ENCODE measurements at places on chromosomes 12 and 14.

DNA sequence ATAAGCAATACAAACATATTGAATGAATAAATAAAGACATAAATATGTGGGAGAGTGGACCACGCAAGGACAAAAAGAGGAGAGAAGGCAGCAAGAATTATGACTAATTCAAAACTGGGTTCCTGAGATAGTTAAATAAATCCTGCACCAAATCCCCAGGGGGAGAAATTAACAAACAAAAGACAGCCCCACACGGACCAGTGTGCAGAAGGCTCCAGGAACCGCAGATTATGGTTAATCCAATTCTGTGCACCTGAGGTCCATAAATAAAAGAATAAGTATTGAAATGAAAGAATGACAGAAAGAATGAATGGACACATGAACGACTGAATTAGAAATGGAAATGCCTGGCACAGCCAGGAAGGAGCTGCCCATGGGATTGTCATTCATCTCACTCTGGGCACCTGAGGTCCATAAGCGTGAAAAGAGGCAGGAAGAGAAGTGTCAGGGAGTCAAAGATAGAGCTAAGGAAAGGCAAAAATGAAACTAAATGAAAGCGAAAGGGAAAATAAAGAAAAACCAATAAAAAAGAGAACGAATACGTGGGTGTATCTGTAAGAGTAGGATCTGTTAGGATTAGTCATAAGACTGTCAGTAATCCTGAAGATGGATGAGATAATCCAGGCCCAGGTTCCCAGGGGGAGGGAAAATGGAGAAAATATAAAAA lies 23.3 kb downstream of the MEG3 start:
- DNase-seq, result peak; percentile 41

DNA sequence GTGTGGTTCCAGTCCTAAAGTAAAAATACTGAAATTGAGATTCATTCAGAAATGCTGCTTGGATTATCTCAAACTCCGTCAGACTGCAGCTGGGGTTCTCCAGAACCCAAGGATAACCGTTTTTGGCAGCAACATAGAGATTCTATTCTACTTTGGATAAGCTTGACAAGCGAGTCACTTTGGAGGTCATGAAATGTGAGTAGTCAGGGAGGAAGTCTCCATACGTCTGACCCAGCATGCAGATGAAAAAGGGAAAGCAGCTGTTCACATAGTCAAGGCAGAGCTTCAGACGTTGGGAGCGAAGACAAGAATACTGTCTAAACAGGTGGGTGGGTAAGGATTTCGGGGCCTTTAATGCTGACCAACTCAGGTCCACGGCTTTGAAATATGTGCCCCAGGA lies 14.9 kb upstream of the HSP90B1 start:
- no peak for DNase-seq

- no peak for DNase-seq
Observed at GRCh38 chr12:61536525-61536924, 723.7 kb upstream of the USP15 start.

GRCh38 chr12:11986165-11986564 lies 84.6 kb upstream of the BCL2L14 start:
- no peak for DNase-seq

- no peak for DNase-seq
Observed at GRCh38 chr14:104096751-104097700, 11.5 kb downstream of the ASPG start.

- peak; percentile 0 for DNase-seq
Observed at GRCh38 chr14:25887251-25887878, 710.5 kb downstream of the NOVA1 start.

DNA sequence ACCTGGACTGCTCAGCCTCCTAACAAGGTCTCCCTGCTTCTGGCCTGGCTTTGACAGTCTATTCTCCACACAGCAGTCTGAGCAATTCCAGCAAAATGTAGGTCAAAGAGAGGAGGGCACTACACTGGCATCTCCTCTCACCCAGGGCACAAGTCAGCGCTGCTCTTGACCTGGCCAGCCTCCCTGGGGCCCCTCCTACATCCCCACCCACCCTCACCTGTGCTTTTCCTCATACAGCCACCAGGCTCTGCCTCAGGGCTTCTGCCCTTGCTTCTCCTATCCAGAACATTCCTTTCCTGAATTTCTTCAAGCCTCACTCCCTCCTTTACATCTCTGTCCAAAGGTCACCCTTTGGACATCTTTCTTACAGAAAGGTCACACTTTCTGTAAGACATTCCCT lies 33.7 kb downstream of the GALNT4 start:
- no peak for DNase-seq

DNA sequence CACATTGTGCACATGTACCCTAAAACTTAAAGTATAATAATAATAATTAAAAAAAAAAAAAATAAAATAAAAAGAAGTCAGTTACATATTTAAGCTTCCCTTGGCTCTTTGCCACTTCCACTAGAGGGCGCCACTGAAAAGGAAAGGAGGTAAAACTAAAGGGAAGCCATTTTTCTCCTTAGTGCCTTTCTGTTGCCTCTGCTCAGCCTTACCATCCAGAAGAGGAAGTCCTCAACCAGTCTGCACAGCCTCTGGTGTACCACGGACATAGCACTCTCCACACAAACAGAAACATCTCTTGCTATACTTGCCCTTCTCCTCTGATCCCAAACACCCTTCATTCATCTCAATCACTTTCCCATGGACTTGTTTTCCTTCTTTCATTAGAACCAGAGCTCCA lies 169.0 kb upstream of the EEA1 start:
- peak; percentile 51 for DNase-seq

GRCh38 chr12:30898846-30899245 lies 27.7 kb upstream of the TSPAN11 start:
- DNase-seq, result no peak

Data from lung microvascular endothelial cell (primary cell).